Stimulated activated naive CD4-positive, alpha-beta T cell treated with Interleukin-2 at 50 U/mL for 16 hours (primary cell): ENCODE measurements at places on chromosomes 16 and 17.

- no peak for DNase-seq
These were observed 1.4 kb downstream of the TMEM235 start for GRCh38 chr17:78232859-78233173.

- no peak for DNase-seq
These were observed 3.2 kb downstream of the DPEP1 start for GRCh38 chr16:89616623-89617022.

GRCh38 chr17:64232466-64233262, 30.4 kb downstream of the TEX2 start:
- no peak for DNase-seq

- no peak for DNase-seq
These were observed 383.0 kb upstream of the PMFBP1 start for GRCh38 chr16:72554935-72555334.

- no peak for DNase-seq
These were observed 26.0 kb upstream of the MPHOSPH6 start for GRCh38 chr16:82195917-82196494.

DNA sequence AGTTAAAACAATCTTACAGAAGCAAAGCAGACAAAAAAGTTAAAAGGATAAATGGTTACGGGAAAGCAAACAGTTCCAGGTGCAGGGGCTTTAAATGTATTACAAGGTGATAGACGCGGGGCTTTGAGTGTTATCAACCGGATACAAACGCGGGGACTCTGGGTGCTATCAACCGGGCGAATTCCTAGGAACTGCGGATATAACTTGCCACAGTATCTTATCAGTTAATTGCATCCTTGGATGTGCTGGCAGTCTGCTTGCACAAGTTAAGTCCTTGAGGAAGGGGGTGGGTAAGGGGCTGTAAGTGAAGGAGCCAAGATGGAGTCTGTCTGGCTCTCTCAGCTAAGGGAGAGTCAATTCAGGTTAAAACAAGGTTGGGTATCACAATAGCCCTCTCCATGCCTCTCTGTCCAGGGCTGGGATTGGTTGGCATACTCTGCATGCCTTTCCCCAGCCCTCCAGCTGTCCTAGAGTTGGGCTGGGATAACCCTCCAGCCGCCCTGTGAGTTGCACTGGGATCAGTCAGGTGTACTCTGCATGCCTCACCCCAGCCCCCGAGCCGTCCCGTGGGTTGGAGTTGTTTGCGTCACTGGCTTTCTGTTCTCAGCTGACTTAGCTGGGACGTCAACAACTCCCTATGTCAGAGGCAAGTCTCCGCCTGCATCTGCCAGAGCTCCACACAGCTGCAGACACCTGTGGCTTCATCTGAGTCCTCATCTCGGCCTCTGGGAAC, 40.9 kb downstream of the TMEM235 start:
- DNase-seq, result peak; percentile 35

GRCh38 chr17:7023576-7024401, 939 bp downstream of the BCL6B start:
- peak; percentile 95 for DNase-seq

- DNase-seq, result no peak
These were observed 65.0 kb downstream of the AMFR start for GRCh38 chr16:56360117-56361008.

DNA sequence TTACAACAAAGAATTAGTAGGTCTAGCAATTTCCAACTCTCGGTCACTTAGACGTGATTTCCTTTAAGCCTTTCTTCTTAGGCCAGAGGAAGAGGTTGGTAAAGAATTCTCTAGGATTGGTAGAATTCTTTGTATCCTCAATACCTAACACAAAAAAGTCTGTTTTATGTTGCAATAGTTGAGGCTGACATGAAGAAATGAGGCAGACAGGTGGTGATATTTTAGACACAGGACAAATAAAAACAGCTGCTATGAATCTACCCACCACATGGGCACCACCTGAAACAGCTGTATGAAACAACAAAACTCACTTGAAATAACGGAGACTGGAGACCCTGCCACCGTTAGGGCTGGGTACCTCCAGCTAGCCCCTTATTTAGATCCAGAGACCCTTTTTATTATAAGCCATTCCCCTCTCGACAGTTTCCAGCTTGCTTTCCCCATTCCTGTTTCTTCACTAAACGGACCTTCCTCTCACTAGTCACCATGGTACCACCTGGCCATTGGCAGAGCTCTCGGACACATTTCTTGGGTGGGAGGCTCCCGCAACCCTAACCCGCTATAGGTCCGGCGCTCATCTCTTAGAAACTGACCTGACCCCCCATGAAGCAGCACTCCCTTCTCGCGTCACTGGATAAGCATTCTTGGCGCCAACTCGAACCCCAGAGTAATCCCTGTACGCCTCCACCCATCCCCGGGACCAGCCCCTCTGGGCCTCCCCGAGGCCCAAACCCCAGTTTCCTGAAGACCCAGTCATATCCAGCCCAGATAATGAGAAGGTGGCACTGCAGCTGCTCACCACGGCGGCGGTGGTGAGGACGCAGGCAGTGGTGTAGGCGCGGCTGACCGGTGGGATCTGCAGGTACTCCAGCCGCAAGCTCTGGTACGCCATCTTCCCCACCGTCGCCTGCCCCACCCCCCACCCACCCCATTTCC, at the start of gene DERL2:
Gene DERL2, minus strand, starts transcription at position 909 of the 936 bp plus-strand sequence. Its CDS starts 17 bp downstream, at position 892.
- DNase-seq, result no peak

DNA sequence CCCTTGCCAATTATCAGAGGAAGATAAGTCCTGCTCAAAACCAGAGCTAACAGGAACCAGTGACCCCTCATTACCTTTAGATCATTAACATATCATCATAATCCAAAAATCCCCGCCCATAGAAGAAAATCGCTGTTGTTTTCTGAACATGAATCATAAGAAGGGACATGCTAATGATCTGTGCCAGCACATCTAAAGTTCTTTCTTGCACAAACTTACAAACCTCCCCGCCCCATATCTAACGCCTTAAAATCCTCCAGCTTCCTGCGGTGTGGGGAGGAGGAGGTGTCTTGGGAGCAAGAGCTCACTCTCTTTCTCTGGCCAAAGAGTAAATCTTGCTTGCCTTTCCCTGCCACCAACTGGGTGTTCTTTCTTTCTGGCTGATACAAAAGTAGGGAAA, 78.3 kb downstream of the IRX3 start:
- no peak for DNase-seq

DNA sequence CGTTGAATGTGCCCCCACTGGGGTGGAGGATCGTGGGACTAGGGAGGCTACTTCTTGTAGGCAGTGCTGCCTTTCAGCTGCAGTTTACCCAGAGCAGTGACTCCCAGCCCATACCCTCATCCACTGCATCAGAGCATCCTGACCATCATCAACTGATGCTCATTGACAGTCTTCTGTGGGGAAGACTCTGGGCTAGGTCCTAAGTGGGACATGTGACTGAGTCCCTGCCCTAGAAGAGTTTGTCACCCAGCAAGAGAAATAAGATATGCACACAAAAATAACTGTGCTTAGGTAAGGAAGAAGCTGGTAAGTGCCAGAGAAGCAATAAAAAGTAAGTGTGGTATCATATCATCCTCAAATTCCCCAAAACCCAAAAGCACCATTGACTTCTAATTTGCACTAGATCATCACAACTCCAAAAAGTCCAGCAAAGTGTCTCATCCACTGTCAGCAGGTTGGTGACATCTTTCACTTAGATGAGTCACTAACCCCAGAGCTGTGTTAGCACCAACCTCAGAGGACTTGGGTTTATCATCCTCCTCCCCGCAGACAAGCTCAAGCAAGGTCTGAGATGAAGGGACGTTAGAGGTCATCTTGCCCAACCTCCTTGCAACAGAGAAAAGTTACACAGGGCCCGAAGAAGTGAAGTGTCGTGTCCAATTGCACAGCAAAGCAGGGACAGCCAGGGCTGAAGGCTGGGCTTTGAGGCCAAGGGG, 99.0 kb downstream of the CCDC182 start:
- DNase-seq, result no peak

- DNase-seq, result no peak
These were observed 5.6 kb upstream of the ANKS4B start for GRCh38 chr16:21227866-21228265.

- DNase-seq, result no peak
These were observed 9.5 kb upstream of the LGALS9 start for GRCh38 chr17:27621536-27621935.

- DNase-seq, result no peak
These were observed 641 bp downstream of the COG8 start for GRCh38 chr16:69338557-69339288.

- DNase-seq, result no peak
These were observed 16.6 kb downstream of the NAA60 start for GRCh38 chr16:3460121-3460520.

DNA sequence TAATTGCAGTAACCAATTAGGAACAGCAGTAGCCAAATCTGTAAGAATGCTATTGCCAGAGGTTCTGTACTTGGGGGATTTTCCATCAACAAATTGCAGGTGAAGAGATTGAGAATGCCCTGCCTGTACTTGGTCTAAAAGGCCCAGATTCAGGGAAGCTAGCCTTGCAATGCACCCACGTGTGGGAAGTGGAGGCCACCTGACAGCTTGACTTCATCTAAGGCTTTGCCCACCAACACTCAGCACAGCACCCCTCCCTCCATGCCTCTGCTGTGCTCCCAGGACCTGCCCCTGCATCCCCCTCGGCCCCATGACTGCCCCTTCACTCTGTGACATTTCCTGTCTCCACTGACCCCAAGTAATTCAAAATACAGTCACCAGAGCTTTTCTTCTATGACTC, 79.1 kb upstream of the CDH5 start:
- DNase-seq, result no peak

DNA sequence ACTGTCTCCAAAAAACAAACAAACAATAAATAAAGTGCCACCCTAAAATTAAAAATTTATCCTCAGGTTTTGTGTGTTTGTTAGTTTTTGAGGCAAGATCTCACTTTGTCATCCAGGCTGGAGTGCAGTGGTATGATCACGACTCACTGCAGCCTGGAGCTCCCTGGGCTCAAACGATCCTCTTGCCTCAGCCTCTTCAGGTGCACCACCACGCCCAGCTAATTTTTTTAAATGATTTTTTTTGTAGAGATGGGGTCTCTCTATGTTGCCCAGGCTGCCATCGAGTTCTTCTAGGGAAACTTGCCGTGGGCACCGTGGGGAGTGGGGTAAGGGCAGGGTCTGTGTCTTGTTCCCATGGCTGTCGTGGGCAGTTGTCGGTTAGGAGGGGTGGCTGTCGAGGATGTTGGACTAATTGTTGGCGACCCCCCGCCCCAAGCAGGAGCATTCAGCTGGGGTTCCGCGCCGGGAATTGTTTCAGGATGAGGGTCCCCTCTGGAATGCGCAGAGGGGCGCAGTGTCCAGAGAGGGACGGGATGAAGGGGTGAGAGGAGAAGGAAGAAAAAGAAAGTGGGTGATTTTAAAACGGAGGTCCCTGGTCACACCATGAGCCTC, 1.1 kb upstream of the RNF213 start:
- no peak for DNase-seq

DNA sequence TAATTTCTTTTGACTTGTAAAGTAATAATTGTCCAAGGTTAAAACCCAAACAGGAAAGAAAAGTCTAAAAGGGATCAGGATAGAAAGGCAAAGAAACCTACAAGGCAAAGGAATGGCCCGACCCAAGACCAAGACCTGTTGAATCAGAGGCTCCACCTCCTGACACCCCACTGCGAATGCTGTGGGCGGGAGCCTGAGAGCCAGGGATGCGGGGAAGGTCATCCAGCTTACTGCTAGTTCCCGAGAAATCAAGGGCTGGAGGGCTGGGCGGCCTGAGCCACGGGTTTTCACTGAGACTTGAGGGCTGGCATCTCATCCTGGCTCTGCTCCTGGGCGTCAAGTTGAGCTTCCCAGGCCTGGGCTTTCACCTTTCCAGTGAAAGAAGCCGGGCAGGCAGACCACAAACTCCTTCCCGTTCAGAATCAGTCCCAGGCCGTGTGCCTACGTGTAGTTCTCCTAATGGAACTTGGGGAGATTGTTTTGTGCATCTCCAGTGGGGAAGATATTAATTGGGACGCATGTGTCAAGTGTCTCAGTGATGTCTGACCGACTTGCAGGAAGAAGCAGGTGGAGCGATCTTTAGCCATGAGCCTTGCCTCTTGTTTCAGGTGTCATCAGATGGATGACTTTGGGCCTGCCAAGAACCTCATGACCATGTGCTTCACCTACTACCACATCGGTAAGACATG, 36.9 kb downstream of the CIBAR2 start:
- DNase-seq, result no peak

GRCh38 chr17:37440424-37440823, 33.7 kb downstream of the TADA2A start:
- no peak for DNase-seq

GRCh38 chr17:78728495-78728894, 53.6 kb downstream of the CYTH1 start:
- DNase-seq, result no peak

GRCh38 chr17:52157603-52158449, 688 bp downstream of the CA10 start:
- DNase-seq, result no peak

DNA sequence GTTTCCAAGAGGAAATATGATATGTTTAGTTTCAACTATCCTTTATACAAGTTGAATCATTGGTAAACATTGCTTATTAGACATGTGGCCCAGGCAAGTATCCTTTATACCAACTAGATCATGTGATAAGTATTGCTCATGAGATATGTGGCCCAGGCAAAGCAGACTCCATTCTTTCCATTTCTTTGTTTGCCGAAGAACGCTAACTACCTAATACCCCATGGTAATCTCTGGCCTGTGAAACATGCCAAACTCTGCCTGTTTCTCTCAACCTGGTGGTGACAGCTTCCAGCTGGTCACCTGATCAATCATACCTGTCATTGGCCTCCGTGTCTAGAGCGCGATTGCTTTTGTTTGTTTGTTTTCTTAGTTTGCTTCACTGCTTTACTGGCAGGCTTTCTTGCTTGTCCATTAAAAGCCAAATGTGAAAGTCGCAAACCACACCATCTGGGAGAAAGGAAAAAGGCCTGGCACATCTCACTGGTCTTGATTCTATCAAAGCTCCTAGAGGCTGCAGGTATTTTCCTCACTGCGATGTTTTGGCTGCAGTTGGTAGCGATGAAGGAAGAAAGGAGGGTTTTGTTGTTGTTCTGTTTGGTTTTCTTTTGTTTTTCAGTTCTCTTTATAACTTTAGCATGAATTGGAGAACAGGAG, 686.2 kb downstream of the KCNJ2 start:
- no peak for DNase-seq

- DNase-seq, result no peak
These were observed 10.7 kb downstream of the NKD1 start for GRCh38 chr16:50558913-50559312.

- DNase-seq, result peak; percentile 31
These were observed 547 bp downstream of the PLCD3 start for GRCh38 chr17:45131616-45132319.

DNA sequence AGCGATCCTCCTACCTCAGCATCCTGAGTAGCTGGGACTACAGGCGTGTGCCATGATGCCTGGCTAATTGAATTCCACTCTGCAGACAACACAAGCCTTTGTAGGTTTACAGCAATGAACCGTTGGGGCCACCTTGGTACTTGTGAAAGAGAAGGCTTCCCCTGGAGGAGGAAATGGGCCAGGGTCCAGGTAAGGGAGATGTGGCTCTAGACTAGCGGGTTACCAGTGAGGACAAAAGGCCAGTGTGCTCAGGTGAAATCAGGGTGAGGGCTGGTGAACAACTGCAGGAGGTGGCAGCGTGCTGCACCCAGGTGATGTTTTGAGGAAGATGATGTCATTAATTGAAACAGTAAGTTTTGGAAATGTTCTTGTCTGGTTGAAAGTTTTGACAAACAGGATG, 6.7 kb downstream of the SDR42E1 start:
- DNase-seq, result no peak

- DNase-seq, result no peak
These were observed 13.3 kb downstream of the UTS2R start for GRCh38 chr17:82384730-82385481.

GRCh38 chr17:63647065-63647725, 25.0 kb downstream of the MAP3K3 start:
- no peak for DNase-seq

- no peak for DNase-seq
These were observed 282.4 kb downstream of the ABCC12 start for GRCh38 chr16:47873434-47873833.
